ENCODE measurements at places on chromosomes 5 and 9.

- no peak for DNase-seq
Observed at GRCh38 chr9:117677572-117677971, 26.6 kb upstream of the TLR4 start.

GRCh38 chr9:18568973-18569372 is 95.0 kb downstream of the ADAMTSL1 start:
- DNase-seq: no peak

GRCh38 chr9:68978501-68978900 is 35.4 kb downstream of the PRKACG start:
- no peak for DNase-seq

- no peak for DNase-seq
Observed at GRCh38 chr5:310941-311434, 10.5 kb upstream of the AHRR start.

- DNase-seq: no peak
Observed at GRCh38 chr5:39928709-39929108, 503.9 kb upstream of the DAB2 start.

DNA sequence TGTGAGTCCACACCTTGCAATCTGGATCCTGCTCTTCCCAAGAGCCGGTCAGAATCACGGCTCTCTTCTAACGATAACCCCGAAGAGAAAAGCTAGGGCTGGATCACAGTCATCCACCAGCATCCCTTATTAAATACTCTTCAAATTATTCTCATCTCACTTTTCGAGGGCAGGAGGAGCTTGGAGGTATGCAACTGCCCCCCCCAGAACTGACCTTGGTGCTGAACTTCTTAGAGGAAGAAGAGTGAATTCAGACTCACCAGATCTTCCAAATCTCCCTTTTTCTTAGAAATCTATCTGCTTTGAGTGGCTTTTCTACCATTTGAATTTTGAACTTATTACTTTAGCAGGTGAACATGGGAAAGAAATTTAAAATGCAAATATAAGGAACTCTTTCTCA is 75.7 kb downstream of the MED10 start:
- no peak for DNase-seq

DNA sequence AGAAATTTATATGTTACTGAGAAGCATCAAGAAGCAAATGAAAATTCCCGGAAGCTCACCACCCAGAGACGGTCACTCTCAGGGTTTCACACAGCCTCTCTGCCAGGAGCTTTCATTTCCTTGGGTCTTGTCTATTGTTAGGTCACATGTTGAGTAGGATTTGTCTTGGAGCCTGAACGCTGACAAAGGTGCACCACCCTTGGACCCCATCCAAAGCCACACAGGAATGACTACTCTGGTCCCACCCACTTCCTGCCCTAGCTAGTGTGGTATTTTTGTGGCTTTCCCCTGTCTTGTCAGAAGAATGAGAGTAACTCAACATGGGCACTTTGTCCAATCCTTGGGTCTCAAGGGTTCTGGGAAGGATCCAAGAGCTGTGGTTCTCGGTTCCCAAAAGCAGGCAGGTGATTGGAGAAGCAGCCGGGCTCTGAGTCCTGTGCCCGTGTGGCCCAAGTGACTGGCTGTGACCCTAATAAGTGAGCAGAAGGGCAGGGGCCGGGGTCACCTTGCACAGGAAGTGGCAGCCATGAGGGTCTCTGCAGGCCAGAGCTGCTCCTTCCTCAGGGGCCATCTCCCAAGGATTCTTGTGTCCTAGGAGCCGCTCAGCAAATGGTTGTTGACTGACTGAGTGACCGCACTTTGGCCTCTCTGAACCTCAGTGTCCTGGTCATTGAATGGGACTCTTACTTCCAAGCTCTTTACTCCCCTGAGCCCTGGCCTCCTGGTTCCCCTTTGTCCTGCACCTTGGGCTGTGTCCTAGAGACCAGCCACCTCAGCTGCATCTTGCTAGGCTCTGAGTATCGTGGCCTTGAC is 6.9 kb downstream of the FGD3 start:
- DNase-seq: no peak

DNA sequence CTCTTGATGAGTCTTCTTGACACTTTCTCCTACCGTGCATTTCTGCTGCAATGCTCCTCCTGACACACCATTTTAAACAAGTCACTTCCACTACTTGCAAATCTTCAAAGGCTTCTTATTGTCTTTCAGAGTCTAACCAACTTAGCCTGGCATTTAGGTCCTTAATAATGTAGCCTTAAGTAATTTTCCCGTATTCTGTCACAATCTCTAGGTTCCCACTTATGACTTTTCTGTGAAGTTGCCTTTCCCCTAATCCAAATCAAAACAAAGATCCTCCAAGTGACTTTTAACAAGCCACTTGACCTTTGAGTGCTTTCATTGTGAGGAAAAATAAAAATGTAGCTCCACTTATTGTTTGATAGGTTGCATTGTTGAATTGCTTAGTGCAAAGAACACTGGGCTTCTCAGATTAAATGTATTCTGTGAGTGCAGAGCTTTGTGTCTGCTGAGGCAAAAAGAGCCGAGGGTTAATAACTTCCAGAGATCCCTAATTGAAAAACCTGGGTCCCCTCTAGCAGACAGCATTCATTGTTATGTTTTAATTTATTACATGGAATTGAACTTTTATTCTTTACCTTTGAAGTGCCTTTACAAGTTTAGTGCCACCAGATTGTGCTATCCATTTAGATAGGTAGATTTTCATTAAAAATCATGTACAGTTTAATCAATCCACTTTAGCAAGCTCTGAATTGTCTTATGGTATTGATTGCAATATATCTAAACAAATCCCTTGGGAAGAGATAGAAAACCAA is 341.7 kb upstream of the TYRP1 start:
- DNase-seq: no peak

DNA sequence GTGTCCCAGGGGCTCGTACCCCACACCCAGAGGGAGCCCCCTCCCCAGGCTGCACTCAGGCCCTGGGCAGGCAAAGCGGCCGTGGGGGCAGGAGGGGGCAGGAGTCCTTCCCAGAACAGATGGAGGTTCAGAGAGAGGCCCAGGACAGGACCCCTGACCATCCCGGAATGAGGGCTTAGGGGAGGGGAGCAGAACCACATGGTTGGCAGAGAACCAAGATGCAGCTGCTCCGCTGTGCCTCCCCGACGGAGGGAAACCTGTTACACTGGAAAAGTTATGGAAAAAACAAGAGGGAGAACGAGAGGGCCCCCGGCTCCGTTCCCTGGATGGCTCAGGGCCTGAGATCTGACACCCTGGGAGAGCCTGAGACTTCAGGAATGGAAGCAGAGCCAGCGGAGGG is 22.7 kb downstream of the SLC12A7 start:
- DNase-seq: no peak

- no peak for DNase-seq
Observed at GRCh38 chr9:111152614-111153406, 114.5 kb upstream of the LPAR1 start.

- no peak for DNase-seq
Observed at GRCh38 chr5:111453747-111454146, 58.6 kb downstream of the STARD4 start.

DNA sequence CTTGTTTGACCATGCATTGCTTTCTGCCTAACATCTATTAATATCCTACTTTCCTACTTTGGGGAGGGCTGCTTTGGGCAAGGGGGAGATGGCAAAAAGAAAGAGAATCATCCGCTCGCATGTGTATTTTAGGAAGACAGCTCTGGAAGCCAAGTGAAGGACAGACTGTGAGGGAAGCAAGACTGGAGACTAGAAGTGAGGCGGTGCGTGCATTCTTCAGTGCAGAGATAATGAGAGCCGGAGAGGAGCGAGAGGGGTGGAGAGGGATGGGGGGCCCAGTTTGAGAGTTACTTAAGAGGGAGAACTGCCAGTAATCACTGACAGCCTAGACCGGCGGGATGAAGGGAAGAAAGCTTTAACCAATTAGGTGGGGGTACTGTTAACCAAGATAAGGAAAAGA is 151.7 kb upstream of the RAPGEF1 start:
- DNase-seq: no peak

DNA sequence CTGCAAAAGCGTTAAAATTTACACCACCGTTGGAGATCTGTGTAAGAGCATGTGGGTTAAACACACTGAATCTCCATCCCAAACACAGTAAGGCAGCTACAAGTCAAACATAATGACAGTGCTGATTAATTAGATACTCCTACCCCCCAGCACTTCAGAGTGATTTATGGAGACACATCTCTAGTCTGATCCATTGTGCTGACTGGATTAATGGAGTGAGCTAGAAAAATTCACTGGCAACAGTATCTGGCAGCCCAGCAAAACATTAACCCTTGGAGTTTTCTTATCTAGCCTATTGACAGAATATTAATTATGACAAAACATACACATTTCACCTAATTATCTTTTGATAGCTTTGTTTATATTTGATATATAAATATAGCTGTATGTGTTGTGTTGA is 188.6 kb upstream of the ISL1 start:
- DNase-seq: no peak

DNA sequence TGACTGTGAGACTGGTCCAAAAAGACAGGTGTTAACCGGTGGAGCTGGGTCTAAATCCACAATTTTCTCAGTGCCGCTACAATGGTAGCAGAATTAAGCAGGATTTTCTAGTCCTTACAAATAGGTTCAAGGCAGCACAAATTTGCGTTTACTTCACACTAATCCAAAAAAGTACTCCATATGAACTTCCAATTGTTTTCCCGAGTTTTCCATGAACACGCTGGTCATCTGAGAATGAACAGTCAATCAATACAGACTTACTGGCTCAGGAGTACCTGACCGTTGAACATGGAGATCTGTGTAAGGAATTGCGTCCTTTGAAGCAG is 709 bp downstream of the SLC35D2 start:
- DNase-seq: no peak

DNA sequence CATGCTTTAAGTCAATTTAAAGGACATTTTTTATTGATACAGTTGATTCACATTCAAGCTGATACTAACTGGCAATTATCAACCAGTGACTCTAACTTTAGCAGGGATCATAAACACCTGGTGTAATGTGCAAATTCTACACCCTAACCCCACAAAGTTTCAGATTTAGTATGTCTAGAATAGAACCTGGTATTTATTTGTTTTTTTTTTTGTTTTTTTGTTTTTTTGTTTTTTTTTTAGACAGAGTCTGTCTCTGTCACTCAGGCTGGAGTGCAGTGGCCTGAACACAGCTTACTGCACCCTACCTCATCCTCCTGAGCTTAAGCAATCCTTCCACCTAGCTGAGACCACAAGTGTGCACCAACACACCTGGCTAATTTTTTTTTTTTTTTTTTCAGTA is 311.2 kb upstream of the SEMA6A start:
- no peak for DNase-seq

GRCh38 chr9:6328103-6328502 is at the start of gene TPD52L3:
Gene TPD52L3, plus strand, starts transcription at chr9:6328375. Its CDS starts 221 bp downstream, at chr9:6328596.
- DNase-seq: no peak

DNA sequence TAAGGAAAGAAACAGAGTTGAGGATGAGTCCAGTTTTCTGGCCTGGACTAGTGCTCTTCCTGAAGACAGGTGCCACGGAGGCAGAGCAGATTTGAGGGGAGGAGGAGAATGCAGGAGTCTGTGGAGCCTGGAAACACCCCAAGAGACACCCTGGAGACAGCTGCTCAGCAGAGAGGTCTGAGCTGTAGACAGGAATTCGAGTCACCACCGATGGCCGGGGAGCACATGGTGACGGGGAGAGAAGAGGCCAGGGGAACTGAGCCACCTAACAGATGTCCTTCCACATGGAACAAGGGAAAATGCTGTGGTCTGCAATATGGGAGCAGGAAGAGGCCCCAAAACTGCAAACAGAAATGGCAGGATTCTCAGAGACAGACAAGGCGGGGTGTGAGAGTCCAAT is 22.9 kb downstream of the CPLX2 start:
- no peak for DNase-seq

- no peak for DNase-seq
Observed at GRCh38 chr9:125965477-125965876, 218.3 kb downstream of the PBX3 start.

DNA sequence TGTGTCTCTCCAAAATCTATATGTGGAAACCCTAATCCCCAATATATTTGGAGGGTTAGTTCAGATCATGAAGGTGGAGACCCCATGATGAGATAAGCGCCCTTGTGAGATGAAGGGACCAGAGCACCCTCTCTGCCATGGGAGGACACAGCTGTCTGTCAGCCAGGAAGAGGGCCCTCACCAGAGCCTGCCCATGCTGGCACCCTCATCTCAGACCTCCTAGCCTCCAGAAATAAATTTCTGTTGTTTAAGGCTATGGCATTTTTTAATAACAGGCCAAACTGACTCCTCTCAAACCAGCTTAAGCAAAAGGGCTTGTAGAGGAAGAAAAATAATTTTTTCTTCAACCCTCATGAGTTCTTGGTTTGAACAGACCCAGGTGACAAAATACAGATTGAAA is 79.2 kb upstream of the MAMDC2 start:
- DNase-seq: no peak

DNA sequence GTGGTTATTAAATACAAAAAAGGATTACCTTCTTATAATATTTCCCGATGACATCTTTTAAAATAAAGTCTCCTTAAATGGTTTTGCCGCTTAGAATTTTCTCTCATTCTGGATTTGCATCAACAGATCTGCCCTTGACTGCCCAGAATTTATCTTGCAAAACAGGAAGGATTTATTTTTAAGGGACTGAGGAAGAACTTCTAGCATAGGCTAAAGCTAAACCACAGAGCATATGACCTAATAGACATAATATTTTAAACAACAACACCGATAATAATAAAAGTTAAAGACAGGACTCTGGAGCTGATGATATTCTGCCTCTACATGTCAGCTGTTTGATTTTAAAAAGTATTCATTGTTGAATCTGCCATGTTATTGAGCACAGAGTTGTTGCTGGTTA is 145.3 kb upstream of the ADCY2 start:
- DNase-seq: no peak

All from amygdala (tissue), 56 donors.